ENCODE measurements at places on chromosomes 1 and 21. TPM values are rescaled to one million over a fixed set of nuclear protein-coding genes. Genes with fewer than 3 reads are reported as not detected.

Gene TMPRSS15
- 0.21 TPM for polyA plus RNA-seq

Gene OR2T3
- not detected for polyA plus RNA-seq

Gene CLIC4
- polyA plus RNA-seq = 169 TPM

Gene OPTC
- not detected for polyA plus RNA-seq
